ENCODE measurements at places on chromosomes 7 and 10.

DNA sequence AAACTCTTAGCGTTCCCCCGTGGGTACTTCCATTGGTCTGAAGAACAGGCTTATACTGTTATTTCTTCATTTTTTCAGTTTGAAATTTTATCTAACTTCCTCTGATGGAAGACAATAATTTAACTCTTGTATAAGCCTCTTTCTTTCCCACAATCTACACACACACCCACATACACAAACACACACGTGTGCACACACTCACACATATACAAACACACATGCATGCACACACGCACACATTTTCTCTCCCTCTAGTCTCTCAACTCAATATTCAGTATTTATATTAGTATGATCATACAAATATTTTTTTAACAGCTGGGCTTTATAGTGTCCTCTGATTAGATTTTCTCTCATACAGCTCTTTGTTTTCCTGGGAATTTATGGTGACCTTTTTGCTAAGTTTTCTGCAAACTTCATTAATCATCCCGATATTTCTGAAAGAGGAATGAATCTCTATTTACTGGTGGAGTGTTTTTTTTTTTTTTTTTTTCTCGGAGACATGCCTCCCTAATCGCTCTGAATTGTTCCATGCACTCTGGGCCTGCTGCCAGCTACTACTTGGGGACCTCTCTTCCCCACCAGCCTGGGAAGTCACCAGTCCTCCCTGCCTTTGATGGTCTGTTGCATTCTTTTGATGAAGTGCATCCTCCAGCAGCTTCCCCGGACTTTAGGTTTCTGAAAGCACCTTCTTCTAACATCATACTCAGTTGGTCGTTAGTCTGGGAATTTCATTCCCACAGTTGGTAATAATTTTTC is 75.5 kb downstream of the ZNF777 start:
- no peak for DNase-seq

- no peak for DNase-seq
These were observed 190.4 kb downstream of the SLC25A13 start for GRCh38 chr7:96131525-96131924.

GRCh38 chr7:25732766-25733217 is 419.2 kb upstream of the NFE2L3 start:
- no peak for DNase-seq

GRCh38 chr10:62582804-62583208 is 208.6 kb downstream of the ZNF365 start:
- DNase-seq, result no peak

- DNase-seq, result no peak
These were observed 33.9 kb upstream of the XPNPEP1 start for GRCh38 chr10:109957092-109957797.

DNA sequence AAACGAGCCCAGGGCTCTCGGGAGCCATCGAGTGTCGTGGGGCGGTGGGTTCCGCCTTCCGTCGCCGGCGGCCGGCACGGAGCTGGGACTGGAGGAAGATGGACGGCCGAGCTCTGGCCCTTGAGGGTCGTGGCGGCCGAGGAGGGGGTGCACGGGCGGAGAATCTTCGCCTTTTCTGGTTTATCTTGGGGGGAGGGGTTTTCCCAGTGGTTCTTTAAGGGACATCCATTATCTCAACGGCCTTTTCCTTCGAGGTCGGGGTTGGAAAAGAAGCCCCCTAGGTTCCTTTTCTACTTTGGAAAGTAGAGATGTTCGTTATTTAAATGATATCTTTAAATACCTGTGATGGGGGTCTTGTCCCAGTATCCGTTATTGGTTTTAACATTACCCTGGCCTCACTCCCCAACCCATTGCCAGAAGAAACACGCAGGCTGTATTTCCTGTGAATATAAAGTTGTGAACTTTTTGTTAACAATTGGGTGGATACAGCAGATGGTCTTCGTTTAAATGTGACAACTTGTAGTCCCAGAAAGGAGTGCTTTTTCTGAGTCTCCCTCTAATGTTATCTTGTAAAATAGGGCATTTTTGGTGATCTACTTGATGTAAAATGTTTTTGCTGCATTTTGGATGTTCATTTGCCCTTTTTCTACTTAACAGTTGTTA is 765 bp downstream of the CCAR1 start:
- peak; percentile 8 for DNase-seq

DNA sequence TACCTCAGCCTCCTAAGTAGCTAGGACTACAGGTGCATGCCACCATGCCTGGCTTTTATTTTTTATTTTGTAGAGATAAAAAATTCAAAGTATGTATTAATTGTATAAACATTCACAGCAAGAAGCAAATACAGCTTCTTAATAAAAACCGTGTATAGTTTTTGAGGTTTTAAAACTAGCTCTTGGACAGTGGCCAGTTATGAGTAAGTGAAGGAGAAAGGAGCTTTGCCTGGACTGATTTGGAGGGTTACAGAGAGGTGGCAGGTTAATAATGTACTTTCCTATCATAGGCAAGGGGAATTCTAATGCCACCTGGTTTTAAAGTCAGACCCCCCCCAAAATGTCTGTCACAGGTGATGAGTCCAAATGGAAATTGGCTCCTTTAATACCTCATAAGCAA is 43.4 kb downstream of the ZNRF2 start:
- peak; percentile 61 for DNase-seq

DNA sequence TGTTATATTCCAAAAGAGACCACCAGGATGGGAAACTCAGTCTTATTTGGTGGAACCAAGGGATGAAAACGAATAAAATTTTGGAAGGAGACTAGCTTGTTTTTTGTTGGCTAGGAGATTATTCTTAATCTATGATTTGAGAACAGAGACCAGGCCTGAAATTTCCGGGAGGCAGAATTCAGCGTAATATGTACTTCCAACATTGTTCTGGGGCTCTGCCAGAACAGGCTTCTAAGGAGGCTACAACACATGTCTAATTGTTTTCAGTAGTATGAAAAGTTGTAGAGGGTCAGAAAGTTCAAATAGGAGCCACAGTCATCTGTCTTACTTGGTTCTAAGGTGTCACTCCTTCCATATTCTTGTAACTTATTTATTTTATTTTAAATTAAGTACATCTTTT is 1.7 kb downstream of the DDX21 start:
- DNase-seq, result no peak

- DNase-seq, result no peak
These were observed 85.2 kb downstream of the RTKN2 start for GRCh38 chr10:62183442-62183841.

- peak; percentile 4 for DNase-seq
These were observed 165.9 kb upstream of the MYO3A start for GRCh38 chr10:25768167-25768566.

- DNase-seq, result no peak
These were observed 336.8 kb downstream of the PLXNA4 start for GRCh38 chr7:132239422-132239994.

DNA sequence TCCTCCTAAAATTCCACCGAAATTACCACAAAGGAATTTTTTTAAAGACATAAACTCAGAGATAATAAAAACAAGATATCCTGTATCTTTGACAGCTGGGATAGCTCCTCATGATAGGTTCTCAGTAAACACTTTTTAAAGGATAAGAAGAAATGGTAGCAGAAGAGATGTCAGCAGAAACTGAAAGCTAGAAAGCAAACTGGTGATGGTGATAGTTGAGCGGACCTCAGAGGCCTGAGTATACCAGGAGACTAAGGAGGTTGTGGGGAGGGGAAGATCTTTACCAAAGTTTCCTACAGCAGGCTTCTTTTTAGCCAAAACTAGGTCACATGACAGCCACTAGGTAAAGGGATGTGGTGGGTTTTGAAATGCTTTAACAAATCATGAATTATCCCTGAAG is 22.5 kb downstream of the PCGF5 start:
- no peak for DNase-seq

GRCh38 chr7:117008118-117008885 is 55.0 kb downstream of the ST7 start:
- no peak for DNase-seq

- peak; percentile 12 for DNase-seq
These were observed 4.6 kb downstream of the NKX2-3 start for GRCh38 chr10:99537086-99537988.

- DNase-seq, result no peak
These were observed 362.8 kb downstream of the INHBA start for GRCh38 chr7:41339913-41340676.

DNA sequence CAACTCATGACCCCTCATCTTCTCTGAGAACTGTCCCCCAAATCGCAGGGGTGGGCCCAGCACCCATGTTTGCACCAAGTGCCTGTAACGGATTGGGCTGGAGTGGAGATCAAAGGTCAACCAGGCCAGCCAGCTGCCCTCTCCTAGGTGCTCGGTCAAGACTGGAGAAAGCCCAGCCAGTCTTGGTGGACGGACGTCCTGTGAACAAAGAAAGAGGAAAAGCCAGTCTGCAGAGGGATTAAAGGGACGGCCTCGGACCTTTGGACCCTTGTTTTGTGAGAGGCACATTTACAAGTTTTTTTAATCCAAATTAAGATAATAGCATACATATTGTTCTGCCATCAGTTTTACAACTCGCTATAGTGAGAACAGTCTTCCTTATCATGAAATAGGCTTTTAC is 31.7 kb upstream of the GALNTL5 start:
- DNase-seq, result no peak

- no peak for DNase-seq
These were observed 607.6 kb downstream of the KCNMA1 start for GRCh38 chr10:77029777-77030717.

- no peak for DNase-seq
These were observed 6.9 kb downstream of the ZNF777 start for GRCh38 chr7:149454006-149454405.

GRCh38 chr10:2262333-2262732 is 525.0 kb upstream of the ADARB2 start:
- no peak for DNase-seq

DNA sequence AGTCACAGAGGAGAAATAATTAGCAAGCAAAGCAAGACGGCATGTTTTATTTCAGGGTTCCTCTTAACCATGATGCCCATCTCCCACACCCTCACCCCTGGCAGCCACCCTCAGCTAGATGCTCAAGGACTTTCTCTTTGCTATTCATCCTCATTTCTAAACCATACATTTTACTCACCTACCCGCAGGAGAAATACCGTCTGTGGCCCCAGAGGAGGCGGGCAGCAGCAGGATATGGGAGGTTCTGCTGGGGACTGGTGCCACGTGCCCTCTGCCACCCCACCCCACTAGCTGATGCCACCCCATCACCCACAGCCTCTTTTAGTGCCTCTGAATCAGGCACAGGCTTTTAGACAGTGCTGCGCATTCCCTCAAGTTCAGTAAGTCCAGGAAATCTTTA is 168.7 kb upstream of the ITGB1 start:
- DNase-seq, result no peak

DNA sequence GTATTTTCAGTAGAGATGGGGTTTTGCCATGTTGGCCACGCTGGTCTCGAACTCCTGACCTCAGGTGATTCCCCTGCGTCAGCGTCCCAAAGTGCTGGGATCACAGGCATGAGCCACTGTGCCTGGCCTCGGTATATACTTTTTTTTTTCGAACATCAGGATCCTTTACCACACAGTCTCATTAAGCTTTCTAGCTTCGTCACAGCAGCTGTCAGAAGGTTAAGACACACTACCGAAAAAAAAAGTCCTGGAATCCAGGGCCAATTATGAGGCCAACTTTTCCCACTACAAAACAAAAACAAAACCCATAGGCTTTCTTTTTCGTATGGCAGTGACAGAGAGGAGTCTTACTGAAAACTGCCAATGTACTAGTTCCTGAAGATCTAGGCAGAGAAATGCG is 30.7 kb downstream of the ZC3HC1 start:
- no peak for DNase-seq

GRCh38 chr7:20190560-20191390 is 26.4 kb downstream of the MACC1 start:
- no peak for DNase-seq

GRCh38 chr7:7228967-7229366 is 46.6 kb downstream of the C1GALT1 start:
- no peak for DNase-seq

GRCh38 chr7:132004529-132004928 is 448.1 kb upstream of the PODXL start:
- no peak for DNase-seq

DNA sequence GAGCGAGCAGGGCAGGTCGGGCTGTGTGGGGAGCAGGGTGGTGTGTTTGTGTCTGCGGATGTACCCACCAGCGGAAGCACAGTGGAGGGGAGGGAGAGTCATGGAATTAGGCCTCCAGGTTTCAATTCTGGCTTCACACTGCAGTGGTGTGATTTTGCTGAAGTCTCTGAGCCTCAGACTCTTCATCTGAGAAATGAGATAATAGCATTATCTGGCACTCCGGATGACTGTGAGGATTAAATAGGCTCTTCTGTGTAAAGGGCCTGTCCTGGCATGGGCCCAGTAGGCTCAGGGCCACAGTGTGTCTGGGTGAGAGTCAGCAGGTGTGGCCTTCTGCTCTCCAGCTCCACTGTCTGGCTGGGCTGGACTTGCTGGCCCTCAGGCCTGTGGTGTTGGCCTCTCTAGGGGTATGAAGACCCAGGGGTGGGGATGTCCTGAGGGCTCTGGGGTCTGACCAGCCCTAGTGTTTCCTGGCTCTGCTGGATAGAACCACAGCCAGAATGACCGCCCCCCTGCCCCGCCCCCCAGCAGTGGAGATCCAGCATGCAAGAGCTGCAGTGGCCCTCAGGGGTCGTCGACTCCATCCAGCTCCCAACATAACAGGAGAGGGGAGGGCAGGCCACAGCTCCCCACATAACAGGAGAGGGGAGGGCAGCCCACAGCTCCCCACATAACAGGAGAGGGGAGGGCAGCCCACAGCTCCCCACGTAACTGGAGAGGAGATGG is 178.6 kb downstream of the RPS24 start:
- no peak for DNase-seq

- DNase-seq, result no peak
These were observed 354.1 kb upstream of the VSTM2A start for GRCh38 chr7:54187886-54188685.

GRCh38 chr7:40506158-40506557 is 371.4 kb downstream of the SUGCT start:
- DNase-seq, result peak; percentile 21

DNA sequence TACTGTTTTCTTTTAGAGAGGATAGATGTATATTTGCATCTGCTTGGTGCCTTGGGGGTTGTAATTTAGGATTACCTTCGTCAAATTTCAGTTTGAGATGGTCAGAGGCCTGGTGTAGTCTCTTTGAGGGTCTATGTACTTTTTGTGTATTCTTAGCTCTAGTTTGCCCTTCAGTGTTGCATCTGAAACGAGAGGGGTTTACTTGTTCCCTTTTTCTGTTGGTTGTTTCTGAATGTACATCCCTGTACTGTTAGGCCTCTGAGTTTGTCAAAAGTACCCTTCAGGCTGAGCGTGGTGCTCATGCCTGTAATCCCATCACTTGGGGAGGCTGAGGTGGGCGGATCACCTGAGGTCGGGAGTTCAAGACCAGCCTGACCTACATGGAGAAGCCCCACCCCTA is 60.0 kb downstream of the MLLT10 start:
- DNase-seq, result no peak

GRCh38 chr10:93198401-93199131 is 124.9 kb downstream of the CYP26A1 start:
- DNase-seq, result no peak

GRCh38 chr7:83701736-83702135 is 52.8 kb upstream of the SEMA3E start:
- no peak for DNase-seq

GRCh38 chr10:44851413-44851812 is 59.7 kb upstream of the TMEM72 start:
- no peak for DNase-seq

Measured in ACHN (cell line).